ENCODE measurements at places on chromosomes 11 and 22.

- peak; percentile 62 for DNase-seq
- no peaks in the 10 kb centered on the region for H3K36me3 ChIP-seq
- H3K4me1 ChIP-seq: peaks cover 17% of the 10 kb centered on the region
- H3K4me3 ChIP-seq: no peak overlapping the region
- no peak overlapping the region for H3K27ac ChIP-seq
Measured at GRCh38 chr11:1749395-1750351, 722 bp downstream of the IFITM10 start.

GRCh38 chr11:86052693-86053641, 15.9 kb downstream of the PICALM start:
- no peaks in the 10 kb centered on the region for H3K36me3 ChIP-seq
- no peaks in the 10 kb centered on the region for H3K4me1 ChIP-seq
- DNase-seq: no peak
- no peak overlapping the region for H3K4me3 ChIP-seq
- no peak overlapping the region for H3K27ac ChIP-seq

DNA sequence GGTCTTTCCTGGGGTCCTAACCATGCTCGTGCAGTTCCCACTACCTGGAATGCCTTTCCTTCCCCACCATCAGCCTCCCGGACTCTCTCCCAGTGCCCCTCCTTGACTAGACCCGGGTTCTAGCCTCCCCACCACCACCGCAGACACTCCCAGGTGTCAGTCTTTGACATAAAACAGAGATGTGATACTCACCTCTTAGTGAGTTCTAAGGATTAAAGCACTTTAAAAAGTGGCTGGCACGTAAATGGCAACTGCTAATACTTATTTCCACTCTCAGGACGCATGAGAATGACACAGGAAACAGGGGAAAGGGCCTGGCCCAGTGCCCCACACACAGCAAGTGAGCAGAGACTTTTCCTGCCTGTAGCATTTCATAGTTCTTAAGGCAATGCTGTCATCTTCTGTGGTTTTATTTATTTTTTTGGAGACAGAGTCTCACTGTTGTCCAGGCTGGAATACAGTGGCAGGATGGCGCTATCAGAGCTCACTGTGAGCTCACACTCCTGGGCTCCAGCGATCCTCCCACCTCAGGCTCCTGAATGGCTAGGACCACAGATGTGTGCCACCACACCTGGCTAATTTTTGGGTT, 1.9 kb upstream of the SLC25A45 start:
- H3K4me3 ChIP-seq: no peak overlapping the region
- H3K4me1 ChIP-seq: peaks cover 58% of the 10 kb centered on the region
- no peak for DNase-seq
- H3K27me3 ChIP-seq: no peaks in the 10 kb centered on the region

DNA sequence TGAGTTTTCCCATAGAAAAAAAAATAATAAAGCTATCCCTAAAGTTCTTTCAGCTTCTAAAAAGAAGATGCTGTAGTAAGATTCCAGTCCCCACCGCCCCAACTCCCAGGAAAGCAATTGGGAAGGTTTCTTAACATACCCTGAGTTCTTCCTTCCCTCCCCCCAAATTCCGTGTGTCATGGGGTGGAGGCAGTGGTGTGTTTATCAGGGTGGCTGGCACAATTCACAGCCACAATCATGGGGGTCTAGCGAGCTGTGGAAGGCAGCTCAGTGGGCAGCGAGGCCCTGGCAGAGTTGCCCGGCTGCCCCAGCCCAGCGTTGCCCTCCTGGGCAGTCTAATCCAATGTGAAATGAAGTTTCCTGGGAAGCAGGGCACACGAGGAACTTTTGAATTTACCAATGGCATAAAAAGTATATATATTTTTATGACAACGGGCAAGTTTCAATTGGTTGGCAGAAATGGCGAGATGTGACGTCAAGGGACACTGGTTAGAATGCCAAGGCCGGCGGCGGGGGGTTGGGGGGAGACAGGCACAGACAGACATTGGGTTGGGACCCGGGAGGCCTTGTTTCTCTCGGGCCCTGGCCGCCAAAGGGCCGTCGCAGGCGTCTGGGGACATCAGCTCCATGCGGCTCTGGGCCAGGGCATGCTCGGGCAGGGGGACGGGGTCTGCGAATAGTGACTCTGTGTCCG, 80.7 kb upstream of the PPARA start:
- H3K36me3 ChIP-seq: no peaks in the 10 kb centered on the region
- peak overlapping the region; percentile 79 for H3K4me3 ChIP-seq
- H3K4me1 ChIP-seq: peaks cover 18% of the 10 kb centered on the region

- H3K4me3 ChIP-seq: no peak overlapping the region
- H3K27ac ChIP-seq: peak overlapping the region; percentile 0
- DNase-seq: no peak
- H3K4me1 ChIP-seq: peaks cover 3% of the 10 kb centered on the region
- H3K36me3 ChIP-seq: no peaks in the 10 kb centered on the region
Measured at GRCh38 chr11:96137373-96137772, 205.6 kb downstream of the MAML2 start.

All from hepatocyte (in vitro differentiated cells).